Mesothelial cell of epicardium (in vitro differentiated cells): ENCODE measurements at places on chromosomes 3 and 15.

DNA sequence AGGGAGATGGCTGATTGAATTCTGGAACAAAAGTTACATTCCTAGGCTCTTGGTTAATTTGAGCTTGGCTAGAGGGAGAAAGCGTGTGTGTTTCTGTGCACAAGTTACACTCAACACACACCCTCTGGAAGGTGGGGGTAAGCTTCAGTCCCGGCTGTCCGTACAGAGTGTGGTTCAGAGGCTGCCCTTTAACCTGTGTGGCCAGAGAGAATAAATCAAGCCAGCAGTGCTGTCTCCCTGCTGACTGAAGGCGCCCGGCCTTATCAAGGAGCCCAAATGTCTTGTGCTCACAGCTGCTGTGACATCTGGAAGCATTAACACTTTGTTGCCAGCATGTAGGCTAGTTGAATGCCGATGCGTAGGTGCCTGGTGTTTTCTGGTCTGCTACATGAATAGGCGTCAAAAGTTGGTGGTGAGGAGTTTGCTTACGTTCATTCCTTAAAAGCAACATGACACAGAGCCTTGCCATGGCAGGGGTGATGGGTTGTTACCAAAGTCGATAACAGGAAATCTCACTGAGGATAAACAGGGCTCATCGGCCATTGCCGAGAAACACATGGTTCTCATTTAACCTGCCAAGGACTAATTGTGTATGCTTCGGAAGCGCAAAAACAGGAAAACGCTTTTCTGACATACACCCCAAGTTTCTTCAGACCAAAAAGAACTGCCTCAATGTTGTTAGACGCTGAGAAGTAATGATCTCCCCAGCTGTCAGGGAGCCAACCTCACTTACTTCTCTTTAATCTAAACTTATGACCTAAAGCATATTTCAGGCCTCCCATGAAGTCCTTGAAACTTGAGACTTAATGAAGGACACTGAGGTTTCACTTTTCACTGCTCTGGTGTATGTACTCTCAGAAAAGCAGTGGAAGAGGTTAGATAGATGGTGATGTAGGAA, 95.8 kb upstream of the CTDSPL start:
- DNase-seq, result no peak

GRCh38 chr3:59798372-59799086, 748.7 kb upstream of the CFAP20DC start:
- no peak for DNase-seq

GRCh38 chr3:162938083-162938482, 1441.5 kb downstream of the OTOL1 start:
- no peak for DNase-seq

DNA sequence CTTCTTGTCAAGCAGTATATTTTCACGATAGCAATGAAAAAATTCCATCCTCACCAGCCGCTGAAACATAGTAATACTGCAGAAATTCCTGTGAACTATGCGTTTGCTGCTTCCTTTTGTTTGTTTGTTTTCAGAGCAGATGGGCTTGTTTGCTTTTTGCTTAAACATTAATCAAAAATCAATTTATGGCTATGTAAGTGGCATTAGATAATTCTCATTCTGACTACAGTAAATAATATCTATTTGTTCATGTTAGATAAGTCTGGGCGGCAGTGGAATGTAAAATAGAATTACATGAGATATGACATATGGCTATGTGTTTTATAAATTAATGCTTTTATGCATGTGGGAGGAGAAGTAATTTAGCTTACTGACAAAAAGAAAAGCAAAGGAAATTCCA, 163.7 kb downstream of the PGPEP1L start:
- no peak for DNase-seq

GRCh38 chr3:102025606-102026270, 176.4 kb downstream of the NFKBIZ start:
- DNase-seq, result no peak

DNA sequence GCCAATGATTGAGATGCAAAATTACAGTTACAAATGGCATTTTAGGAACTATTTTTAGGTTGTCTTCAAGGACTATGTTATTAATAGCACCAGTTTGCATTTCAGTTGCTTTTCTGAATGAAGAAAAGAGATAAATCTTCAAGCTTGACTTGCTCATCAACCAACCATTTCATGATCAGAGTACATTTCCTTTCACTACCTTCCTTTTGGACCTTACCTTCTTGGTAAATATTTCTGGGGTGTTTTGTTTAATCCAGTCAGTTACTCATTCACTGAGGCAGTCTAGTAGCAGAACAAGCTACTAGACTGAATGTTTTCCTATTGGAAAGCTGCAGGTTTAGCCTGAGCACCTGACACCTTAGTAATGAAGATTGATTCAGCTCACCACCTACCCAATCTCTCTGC, 8.2 kb downstream of the SLC27A2 start:
- DNase-seq, result no peak

GRCh38 chr3:156691920-156692319, 17.5 kb downstream of the TIPARP start:
- no peak for DNase-seq

DNA sequence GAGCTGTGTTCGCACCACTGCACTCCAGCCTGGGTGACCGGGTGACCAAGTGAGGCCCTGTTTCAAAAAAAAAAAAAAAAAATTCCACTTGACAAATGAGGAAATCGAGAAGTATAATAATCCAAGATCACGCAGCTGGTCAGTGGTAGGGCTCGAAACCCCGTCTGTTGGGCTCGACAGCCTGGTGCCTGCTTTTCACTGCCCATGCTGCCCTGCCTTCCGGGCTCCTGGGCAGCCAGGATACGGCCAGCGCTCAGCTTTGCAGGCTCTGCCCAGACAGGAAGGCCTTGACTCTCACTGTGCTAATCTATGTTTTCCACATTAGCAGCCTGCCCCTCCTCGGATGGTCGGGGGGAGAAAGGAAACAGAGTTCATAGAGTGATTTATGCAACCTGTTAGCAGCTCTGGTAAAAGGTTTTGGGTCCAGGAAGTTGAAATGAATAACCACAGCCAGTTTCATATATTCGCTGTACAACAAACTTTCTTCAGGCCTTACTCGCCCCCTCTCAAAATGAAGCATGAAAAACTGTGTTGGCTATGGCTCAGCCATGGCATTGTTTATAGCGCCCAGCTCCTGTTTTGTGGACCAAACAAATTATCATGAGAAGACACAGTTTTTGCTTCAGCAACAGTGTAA, 108.8 kb downstream of the XXYLT1 start:
- DNase-seq, result no peak

DNA sequence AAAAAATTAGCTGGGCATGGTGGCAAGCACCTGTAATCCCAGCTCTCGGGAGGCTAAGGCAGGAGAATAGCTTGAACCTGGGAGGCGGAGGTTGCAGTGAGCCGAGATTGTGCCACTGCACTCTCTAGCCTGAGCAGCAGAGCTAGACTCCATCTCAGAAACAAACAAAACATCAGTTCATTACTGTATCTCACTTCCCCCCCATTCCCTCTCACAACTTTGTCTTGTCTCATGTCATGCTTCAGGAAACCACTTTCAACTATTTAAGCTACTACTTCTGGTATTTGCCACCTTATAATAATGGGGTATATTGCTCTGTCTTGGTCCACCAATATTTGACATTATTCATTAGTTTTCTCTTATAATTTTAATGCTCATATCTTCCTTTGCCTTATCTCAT, 26.2 kb downstream of the PIK3CA start:
- no peak for DNase-seq

GRCh38 chr15:67915461-67916374, 75.9 kb upstream of the RNU6-1 start:
- DNase-seq, result peak; percentile 38

DNA sequence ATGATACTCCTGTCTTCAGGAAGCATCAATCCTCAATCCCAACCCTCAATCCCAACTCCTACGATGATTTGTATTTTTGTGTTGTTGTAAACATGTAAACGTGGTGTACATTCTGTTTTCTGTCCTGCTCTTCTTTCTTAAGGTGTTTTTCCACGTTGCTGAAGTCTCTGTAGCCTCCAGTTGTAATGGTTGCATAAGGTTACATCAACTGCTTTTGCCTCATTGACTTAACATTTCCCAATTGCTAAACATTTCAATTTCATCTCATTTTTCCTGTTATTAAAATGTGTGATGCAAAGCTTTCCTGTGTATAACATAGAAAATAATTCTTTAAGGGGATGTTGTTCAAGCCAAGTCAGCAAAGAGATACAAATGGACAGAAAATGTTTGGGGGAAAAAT, 33.4 kb downstream of the HRH1 start:
- no peak for DNase-seq

DNA sequence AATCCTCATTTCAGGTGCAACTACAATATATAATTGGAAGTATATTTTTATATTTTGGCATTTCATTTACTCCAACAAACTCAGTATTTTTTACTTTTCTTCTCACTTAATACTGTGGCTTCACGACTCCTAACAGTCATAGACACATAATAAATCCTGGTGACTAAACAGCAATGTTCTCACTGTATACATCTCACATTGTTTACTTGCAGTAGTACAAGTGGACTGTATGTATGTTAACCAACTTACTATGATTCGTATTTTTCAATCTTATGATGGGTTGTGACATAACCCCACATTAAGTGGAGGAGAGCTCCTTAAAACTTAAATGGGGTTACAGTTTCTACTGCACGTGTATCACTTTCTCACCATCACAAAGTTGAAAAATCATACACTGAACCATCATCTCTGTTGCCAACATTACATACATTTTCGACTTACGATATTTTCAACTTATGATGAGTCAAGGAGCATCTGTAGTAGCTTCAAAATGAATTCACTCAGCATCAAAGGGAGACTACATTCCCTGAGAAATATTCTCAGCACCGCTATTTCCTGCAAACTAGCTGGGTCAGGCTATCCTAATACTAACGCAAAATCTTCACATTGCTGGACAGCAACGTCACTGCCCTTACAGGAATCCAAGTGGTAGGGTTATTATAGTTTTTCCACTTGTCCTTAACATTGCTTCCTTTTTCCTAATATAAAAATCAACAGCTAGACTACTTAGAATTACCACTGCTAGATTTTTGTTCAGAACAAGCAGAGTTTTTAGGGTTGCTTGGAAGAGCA, 7.3 kb downstream of the ADAM10 start:
- no peak for DNase-seq

DNA sequence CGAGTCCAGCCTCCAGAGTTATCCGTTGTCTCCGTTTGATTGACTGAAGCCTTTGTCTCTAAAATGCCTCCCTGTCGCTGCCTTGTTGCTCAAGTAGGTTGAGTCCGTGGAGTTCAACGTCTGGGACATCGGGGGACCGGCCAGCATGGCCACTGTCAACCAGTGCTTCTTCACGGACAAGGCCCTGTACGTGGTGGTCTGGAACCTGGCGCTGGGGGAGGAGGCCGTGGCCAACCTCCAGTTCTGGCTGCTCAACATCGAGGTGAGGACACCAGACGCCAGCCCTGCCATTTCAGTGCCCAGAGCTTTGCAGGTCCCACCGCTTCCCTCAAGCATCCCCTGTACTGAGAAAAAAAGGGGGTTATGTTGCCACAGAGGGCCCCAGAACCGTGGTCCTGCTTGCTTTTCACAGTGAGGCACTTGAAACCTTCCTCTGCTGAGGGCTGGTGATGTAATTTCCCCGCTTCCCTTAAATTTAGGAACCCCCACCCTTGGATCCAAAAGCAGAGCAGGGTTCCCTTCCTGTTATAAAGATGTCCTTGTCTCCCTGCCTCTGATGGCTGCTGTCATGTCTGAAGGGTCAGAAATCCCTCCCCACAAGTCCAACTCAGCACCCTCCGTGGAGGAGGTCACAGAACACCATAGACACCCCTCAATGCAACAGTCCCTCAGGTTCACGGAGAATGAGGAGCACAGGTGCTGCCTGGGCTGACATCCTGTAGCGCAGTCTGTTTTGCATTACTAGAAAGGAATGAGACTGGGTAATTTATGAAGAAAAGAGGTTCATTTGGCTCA, 105.7 kb downstream of the LRRK1 start:
- no peak for DNase-seq

GRCh38 chr15:60787837-60788691, 309.1 kb upstream of the ICE2 start:
- DNase-seq, result no peak

GRCh38 chr15:78695854-78696253, 54.8 kb upstream of the CHRNB4 start:
- DNase-seq, result no peak

GRCh38 chr3:186381424-186382216, 19.6 kb upstream of the DGKG start:
- no peak for DNase-seq

- DNase-seq, result no peak
Observed at GRCh38 chr3:164459521-164460151, 618.7 kb downstream of the SI start.

- DNase-seq, result no peak
Observed at GRCh38 chr3:27641888-27642601, 80.1 kb downstream of the EOMES start.

GRCh38 chr3:5806192-5806591, 618.7 kb downstream of the EDEM1 start:
- no peak for DNase-seq

GRCh38 chr3:80535286-80535685, 767.5 kb upstream of the ROBO1 start:
- no peak for DNase-seq

GRCh38 chr15:72599855-72600464, 54.5 kb upstream of the GOLGA6B start:
- no peak for DNase-seq

DNA sequence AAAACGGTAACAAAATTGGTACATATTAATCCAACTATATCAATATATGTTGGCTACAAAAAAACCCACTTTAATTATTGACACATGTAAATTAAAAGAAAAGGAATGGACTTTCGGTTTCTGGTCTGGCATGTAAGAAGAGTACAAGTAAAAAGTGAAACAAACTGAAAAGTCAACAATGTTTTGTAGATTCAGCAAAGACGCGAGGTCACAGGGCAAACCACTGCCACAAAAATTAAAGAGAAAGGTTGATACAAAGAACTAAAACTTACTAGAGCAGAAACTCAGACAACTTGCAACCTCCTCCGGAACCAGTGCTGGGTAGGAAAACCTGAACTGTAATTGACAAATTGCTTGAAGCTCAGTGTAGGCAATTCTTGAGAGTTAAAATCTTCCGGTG, 110.6 kb upstream of the ARPP21 start:
- no peak for DNase-seq

GRCh38 chr3:62585861-62586260, 212.5 kb upstream of the FEZF2 start:
- no peak for DNase-seq

GRCh38 chr3:67986706-67987105, 332.3 kb upstream of the SUCLG2 start:
- DNase-seq, result no peak

DNA sequence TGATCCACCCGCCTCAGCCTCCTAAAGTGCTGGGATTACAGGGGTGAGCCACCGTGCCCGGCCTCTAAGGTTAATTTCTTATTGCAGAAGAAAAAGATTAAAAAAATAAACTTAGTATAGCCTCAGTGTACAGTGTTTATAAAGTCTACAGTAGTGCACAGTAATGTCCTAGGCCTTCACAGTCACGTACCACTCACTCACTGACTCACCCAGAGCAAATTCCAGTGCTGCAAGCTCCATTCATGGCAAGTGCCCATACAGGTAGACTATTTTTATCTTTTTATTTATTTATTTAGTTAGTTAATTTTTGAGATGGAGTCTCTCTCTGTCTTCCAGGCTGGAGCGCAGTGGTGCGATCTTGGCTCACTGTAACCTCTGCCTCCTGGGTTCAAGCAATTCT, 3.2 kb upstream of the FLNB start:
- DNase-seq, result no peak
